CMK (cell line): ENCODE measurements at places on chromosomes 3 and 15.

DNA sequence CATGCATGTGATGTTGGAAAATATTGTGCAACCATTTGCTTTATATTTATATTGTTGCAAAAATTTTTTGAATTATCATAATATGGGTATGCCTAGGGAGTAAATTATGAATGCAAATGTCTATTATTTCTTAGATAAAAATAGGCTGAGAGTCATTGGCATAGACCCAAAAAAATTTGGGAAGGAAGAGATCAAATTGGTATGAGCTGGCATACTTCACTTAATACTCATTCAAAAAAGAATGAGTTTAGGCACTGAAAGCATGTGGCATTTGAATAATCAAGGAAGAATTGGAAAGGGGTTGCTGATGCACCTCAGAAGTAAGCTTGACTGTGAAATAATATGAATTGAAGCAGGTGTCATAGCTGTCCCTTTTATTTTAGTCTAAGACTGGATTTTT, 764.0 kb upstream of the DPPA4 start:
- no peak for DNase-seq

GRCh38 chr3:37053337-37053736, 60.0 kb downstream of the MLH1 start:
- no peak for DNase-seq

- no peak for DNase-seq
These were observed 408.0 kb downstream of the TBL1XR1 start for GRCh38 chr3:176789281-176789705.

GRCh38 chr15:86929461-86929860, 849.8 kb downstream of the AGBL1 start:
- DNase-seq = no peak

- no peak for DNase-seq
These were observed 46.1 kb downstream of the KBTBD12 start for GRCh38 chr3:127961124-127961523.

DNA sequence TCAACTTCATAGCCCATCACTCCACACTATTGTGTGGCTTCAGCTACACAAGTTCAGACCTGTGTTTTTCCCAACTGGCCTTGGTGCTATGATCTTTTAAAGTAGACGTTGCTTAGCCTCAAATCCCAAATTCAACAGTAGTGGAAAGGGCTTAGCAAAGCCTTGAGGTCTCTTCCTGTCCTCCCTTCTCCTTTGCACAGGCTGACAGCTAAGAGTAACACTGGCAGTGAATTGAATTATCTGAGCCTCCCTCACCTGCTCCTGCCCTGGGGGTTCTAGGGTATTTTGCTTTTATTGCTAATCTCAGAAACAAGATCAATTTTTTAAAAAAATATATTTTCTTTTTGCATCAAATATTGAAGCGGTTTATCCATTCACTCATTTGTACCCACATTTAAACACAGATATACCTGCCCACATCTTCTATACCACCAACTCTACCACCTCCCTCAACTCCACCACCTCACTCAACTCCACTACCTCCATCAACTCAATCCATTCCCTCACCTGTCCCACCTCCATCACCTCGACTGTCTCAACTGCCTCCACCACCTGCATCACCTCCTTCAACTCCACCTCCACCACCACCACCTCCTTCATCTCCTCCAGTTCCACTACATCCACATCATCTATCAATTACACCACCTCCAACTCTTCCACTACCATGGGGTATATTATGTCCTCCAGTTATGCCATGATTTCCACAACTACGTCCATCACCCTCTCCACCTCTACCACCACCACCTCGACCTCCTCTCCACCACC, 10.1 kb upstream of the FGD5 start:
- no peak for DNase-seq

GRCh38 chr3:31536497-31536896, 3.8 kb downstream of the STT3B start:
- DNase-seq = no peak

DNA sequence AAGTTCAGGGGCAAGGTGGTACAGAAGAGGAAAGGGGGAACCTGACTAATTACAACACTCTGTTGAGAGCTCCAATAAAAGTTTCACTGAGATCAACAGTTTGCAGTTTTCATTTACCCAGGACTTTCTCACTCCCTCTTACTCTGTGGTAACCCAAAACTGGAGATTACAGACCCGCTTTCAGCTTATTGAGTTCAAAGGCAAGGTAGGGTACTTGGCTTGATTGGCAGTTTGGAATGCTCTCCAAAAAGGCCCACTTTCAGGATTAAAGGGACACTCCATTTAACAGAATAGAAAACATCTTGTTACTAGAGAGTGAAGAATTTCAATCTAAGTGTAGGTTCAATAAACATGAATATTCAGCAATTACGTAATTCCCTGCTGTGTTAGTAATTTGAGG, 117.6 kb upstream of the ETV5 start:
- no peak for DNase-seq

- no peak for DNase-seq
These were observed 1.9 kb downstream of the STIMATE start for GRCh38 chr3:52895418-52895817.

DNA sequence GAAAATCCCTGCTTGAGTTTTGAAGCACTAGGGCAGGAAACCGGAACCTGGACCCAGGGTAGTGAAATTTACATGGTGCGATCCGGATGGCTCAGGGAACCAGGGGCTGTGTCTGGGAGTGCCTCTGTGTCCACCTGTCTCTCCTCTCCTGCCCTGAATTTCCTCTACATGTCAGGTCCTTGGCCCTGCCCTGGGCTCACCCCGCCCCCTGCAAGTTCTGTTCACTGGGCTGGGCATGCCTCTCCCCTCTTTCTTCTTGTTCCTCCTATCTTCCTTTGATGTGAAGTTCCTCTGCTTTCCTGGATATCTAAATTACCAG, 435.9 kb upstream of the RBMS3 start:
- DNase-seq = no peak

- no peak for DNase-seq
These were observed 55.4 kb downstream of the EOMES start for GRCh38 chr3:27666708-27667107.

DNA sequence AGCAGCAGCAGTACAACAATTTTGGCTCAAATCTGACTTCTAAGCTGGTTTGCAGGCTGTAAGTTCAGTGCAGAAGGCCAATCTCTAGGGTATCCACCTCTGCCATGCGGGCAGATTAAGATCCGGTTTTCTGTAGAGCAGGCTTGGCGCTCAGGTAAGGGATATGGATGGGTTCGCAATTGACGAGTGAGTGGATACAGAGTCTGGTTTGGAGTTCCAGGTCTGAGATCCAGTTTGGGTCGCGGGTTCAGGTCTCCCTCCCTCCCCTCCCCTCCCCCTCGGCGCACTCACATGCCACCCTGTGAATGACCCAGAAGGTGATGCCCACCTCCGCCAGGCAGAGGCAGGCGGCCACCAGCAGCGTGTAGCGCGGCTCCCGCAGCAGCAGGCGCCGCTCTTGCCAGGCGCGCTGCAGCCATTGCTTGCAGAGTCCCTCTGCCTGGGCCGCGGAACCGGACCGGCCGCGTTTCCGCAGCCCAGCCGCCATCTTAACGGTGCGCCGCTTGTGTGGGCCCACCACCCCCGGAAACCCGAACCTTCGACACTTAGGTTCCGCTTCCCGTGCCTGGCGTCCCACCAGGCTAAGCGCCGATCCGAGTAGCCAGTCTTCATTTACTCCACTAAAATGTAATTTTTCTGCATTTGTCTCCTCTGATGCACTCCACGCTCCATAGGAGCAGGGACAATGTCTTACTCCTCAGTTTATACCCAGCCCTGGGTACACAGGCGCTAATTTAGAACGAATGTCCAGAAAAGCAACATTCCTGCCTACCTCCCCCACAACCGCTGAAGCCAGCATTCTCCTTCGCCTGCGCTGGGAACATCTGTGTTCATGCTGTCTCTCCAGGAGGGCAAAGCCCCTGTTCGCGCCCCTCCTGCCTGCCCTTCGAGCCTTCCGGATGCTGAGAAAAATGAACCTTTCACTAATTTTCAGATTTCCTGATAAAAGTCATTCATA, at the start of gene ALG3:
Gene ALG3 (minus strand): TSS at position 509 of the 958 bp plus-strand sequence. CDS start 22 bp downstream, at position 487.
- DNase-seq = peak; percentile 70

- DNase-seq = no peak
These were observed 338.4 kb downstream of the FHIT start for GRCh38 chr3:60912876-60913275.
